Thyroid gland (tissue), 4 donors: ENCODE measurements at places on chromosomes 12 and 14. TPM values are rescaled to one million over a fixed set of nuclear protein-coding genes. Genes with fewer than 3 reads are reported as not detected.

- no peaks in the 10 kb centered on the region for H3K4me1 ChIP-seq
- H3K27ac ChIP-seq, result no peak overlapping the region
- peaks cover 43% of the 10 kb centered on the region for H3K36me3 ChIP-seq
- DNase-seq, result no peak
- no peak overlapping the region for H3K4me3 ChIP-seq
These were observed 6.3 kb downstream of the IPO4 start for GRCh38 chr14:24182110-24182882.

DNA sequence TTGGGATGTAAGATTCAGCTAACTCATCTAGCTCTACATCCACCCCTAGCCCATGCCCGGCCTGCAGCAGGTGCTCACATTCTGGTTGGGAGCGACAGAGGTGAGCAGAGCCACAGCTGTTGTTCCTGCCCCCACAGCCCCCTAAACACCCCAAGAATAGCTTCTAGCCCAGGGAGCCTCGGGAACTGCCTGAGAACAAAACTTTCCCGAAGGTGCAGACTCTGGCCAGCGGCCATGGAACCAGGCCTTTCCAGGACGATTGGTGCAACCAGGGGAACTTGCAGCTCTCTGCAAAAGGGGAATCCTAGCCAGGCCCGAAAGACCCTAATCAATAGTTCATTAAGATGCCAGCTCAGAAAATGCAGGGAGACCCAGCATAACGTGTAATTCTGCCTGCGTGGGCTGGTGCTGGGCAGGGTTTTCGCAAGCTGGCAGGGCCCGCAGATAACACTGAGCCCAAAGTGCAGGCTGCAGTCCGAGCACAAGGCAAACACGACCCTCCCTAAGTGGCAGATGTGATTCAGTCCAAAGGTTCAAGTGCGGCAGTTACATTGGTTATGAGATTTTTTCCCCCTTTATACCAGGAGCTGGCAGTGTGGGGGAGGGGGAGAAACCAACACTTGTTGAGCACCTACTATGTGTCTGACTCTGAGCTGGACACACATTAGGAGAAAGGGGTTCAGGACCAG, 122.5 kb upstream of the MAP1LC3B2 start:
- H3K4me1 ChIP-seq, result peaks cover 12% of the 10 kb centered on the region
- no peaks in the 10 kb centered on the region for H3K27me3 ChIP-seq

NFATC4 gene
- total RNA-seq, result 38.2 TPM

DNA sequence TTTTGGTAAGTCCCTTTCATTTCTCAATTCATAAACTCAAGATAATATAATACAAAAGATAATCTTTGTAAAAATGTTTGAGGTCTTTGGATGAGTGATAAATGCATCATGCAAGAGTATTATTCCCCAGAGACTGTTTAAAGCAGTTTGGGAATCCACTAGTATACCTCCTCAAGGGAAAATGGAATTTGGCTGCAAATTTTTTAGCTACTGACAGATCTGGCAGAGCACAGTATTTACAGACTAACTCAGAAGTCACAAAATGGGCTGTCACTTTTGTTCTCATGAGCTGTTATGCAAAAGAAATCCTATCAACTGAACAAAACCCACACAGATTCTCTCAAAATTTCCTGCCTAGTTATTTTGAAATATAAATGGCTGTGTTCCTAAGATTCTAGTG, 9.9 kb downstream of the SPIC start:
- no peak overlapping the region for H3K4me3 ChIP-seq
- H3K27ac ChIP-seq, result no peak overlapping the region
- no peaks in the 10 kb centered on the region for H3K27me3 ChIP-seq
- no peaks in the 10 kb centered on the region for H3K36me3 ChIP-seq
- no peak for DNase-seq

GRCh38 chr14:42517806-42518500, 911.3 kb downstream of the LRFN5 start:
- no peak overlapping the region for H3K27ac ChIP-seq
- H3K4me1 ChIP-seq, result no peaks in the 10 kb centered on the region
- no peak overlapping the region for H3K4me3 ChIP-seq
- H3K27me3 ChIP-seq, result no peaks in the 10 kb centered on the region

GRCh38 chr12:51320695-51321320, 3.2 kb downstream of the BIN2 start:
- H3K36me3 ChIP-seq, result no peaks in the 10 kb centered on the region
- H3K4me1 ChIP-seq, result peaks cover 12% of the 10 kb centered on the region
- H3K27me3 ChIP-seq, result no peaks in the 10 kb centered on the region

DNA sequence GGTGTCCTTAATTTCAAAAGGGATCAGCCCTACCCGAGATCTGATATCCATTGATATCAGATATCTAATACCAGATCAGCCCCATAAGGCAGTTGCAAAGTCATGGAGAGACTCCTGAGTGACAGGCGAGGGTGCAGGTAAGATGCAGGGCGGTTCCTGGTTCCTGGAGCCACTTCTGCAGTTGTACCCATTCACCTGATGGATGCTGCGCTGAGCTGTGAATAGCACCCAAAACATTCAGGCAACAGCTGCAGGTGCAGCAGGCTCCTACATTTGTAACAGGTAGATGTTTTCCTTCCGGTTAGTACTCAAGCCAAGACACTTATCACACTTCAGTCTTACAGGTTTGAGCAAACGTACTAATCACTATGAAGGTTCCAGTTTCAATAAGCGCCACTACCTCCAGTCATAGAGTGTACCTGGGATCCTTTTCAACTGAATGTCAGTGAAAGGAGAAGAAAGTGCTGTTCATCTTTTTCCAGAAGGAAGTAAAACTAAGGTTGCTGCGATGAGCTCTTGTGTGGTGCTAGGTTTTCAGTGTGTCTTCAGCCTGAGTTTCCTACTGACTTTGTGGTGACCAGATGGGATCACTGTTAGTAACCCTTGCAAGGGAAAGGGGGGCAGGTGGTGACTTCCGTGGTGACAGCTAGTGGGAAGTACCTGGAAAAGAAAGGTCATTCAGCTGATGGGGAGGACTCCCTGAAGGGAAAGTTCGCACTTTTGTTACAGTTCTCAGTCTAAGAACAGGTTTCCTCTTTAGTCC, 1.9 kb downstream of the ATP6V0A2 start:
- H3K27me3 ChIP-seq, result no peaks in the 10 kb centered on the region
- H3K4me1 ChIP-seq, result peaks cover 18% of the 10 kb centered on the region
- H3K36me3 ChIP-seq, result no peaks in the 10 kb centered on the region
- no peak overlapping the region for H3K27ac ChIP-seq
- DNase-seq, result no peak

- H3K27me3 ChIP-seq, result no peaks in the 10 kb centered on the region
- H3K27ac ChIP-seq, result no peak overlapping the region
- H3K4me1 ChIP-seq, result peaks cover 10% of the 10 kb centered on the region
- H3K4me3 ChIP-seq, result no peak overlapping the region
- no peaks in the 10 kb centered on the region for H3K36me3 ChIP-seq
These were observed 185.1 kb upstream of the VASH1 start for GRCh38 chr14:76576047-76576741.

DNA sequence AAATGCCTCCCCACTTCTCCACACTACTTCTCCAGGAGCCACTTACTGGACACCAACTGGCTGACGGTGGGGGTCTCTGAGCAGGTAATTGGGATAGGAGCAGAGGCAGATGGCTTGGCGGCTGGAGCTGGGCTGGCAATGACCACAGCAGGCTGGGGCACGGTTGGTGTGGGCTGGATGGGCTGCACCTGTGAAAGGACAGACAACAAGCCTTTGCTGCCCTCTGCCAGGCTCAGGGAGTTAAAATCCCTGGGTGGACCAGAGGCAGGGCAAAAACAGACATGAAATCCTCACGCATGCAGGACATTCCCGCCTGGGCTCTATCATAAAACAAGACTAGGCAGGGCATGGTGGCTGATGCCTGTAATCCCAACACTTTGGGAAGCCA, 19.3 kb upstream of the TFCP2 start:
- no peak overlapping the region for H3K4me3 ChIP-seq
- peak; percentile 50 for DNase-seq
- peak overlapping the region; percentile 72 for H3K27ac ChIP-seq
- no peaks in the 10 kb centered on the region for H3K36me3 ChIP-seq
- H3K27me3 ChIP-seq, result no peaks in the 10 kb centered on the region

ARL1 gene
- total RNA-seq, result 104 TPM

DNA sequence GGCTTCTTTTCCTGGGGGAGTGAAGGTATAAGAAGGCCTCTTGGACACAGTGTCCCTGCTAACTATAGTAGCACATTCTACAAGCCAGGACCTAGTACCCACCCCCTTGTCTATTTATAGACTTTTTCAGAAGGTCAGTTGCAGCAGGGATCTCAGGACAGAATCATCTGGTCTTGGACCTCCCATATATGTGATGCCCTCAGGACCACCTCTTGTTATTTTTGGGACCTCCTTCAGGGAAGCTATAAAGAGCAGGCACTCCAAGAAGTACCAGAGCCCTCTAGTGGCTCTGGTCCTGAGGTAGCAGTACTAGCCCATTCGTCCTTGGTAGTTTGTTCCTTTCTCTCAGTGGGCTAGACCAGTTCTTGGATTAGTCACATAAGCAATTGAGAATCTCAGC, 4.3 kb downstream of the COQ10A start:
- no peak overlapping the region for H3K27ac ChIP-seq
- peaks cover 2% of the 10 kb centered on the region for H3K4me1 ChIP-seq
- peaks cover 40% of the 10 kb centered on the region for H3K36me3 ChIP-seq
- DNase-seq, result no peak
- H3K4me3 ChIP-seq, result no peak overlapping the region

DNA sequence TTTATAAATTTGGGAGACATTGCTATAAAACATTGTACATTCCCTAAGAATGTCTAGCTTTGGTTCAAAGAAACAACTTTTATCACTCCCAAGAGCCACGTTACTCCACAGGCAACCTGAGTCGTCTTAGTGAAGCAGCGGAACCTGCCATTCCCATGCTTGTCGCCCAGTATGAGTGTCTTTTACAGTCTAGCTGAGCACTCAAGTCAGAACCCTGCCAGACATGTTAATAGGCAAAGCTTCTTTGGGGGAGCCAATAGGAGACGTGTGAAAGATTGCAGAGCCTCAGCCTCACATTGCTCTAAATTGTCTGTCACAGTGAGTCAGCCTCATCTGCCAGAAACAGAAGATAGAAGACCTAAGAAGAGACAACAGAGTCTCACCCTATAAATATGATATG, 541.6 kb upstream of the FLRT2 start:
- H3K27me3 ChIP-seq, result no peaks in the 10 kb centered on the region
- no peak overlapping the region for H3K4me3 ChIP-seq
- no peak overlapping the region for H3K27ac ChIP-seq
- DNase-seq, result no peak

GRCh38 chr12:115102450-115102849, 418.5 kb upstream of the TBX3 start:
- no peaks in the 10 kb centered on the region for H3K36me3 ChIP-seq
- no peaks in the 10 kb centered on the region for H3K27me3 ChIP-seq
- H3K27ac ChIP-seq, result no peak overlapping the region

OSGEP gene
- total RNA-seq, result 88.8 TPM

DNA sequence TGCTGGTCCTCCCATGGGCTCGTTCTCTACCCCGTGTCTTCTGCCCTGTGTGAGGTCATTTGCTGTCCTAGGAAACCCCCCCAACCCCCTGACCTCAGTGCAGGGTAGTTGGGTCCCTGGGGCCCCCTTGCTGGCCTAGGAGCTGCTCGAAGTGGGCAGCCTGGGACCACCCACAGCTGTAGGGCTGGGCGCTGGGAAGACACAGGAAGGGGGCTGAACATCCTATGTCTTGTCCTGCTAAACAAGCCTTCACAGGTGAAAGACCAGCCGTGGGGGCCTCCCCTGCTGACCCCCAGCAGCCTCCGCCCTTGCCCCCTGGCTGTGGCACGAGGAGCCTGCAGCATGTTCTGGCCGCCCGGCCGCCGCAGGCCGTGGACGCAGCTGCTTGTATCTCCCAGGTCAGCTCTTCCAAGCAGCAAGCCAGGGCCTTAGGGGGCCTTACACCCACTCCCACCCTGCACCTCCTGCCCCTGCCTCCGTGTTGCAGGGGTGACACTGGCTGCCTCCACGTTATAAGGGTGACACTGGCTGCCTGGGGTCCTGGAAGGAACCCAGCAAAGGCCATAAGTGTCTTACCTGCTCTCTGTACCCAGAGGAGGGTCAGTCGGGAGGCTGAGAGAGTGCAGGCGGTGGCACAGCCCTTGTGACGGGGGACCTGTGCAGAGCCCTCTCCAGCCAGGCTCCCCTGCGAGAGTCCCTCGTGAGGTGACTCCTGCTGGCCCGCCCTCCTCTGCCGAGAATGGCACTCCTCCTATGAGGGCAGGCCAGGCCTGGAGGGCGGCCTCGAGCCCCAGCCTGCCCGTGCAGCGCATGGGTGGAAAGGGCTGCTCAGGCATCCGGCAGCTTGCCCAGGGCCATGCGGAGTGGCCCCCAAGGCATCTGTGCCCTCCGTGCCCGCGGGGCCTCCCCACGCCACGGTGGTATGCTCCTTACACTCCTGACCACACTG, 11.5 kb upstream of the TEX22 start:
- H3K4me1 ChIP-seq, result no peaks in the 10 kb centered on the region
- DNase-seq, result no peak
- no peak overlapping the region for H3K27ac ChIP-seq
- peaks cover 30% of the 10 kb centered on the region for H3K36me3 ChIP-seq
- no peak overlapping the region for H3K4me3 ChIP-seq
- no peaks in the 10 kb centered on the region for H3K27me3 ChIP-seq

DNA sequence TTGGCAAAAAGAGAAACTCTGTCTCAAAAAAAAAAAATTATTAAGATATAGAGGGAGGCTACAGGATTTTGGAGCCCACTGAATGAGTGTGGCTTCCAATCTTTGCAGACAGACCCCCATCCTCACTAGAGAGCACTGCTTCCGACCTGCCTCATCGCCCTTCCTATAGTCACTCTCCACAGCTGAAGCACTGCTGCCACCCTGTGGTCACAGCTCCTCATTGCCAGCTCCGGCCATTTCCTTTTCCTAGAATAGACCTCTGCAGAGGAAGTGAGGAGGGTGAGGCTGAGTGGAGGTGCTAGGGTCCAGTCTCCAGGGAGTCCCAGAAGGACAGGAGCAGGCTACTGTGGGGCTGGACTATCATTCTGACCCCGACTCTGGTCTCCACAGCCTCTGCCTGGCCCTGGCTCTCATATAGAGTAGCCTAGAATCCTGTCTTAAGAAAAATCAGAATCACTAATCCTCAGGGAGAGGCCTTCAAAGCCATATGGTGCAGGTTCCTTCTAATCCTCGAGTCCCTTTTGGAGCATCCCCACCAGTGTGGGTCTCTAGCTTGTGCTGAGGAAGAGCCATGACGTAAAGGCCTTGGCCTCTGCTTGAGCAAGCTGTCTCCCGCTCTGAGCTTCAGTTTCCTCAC, 1.4 kb upstream of the NPFF start:
- H3K4me3 ChIP-seq, result no peak overlapping the region
- H3K27me3 ChIP-seq, result no peaks in the 10 kb centered on the region
- no peak overlapping the region for H3K27ac ChIP-seq

GRCh38 chr14:68639000-68639757, 153.7 kb downstream of the ZFP36L1 start:
- peak overlapping the region; percentile 84 for H3K27ac ChIP-seq
- H3K4me1 ChIP-seq, result peaks cover 26% of the 10 kb centered on the region
- no peak for DNase-seq
- no peaks in the 10 kb centered on the region for H3K36me3 ChIP-seq
- no peaks in the 10 kb centered on the region for H3K27me3 ChIP-seq
- H3K4me3 ChIP-seq, result no peak overlapping the region

ST8SIA1 gene
- total RNA-seq, result 2.5 TPM

BHLHE41 gene
- total RNA-seq, result 67.4 TPM

- H3K4me1 ChIP-seq, result no peaks in the 10 kb centered on the region
- no peak overlapping the region for H3K4me3 ChIP-seq
- no peak for DNase-seq
- H3K27me3 ChIP-seq, result peaks cover 5% of the 10 kb centered on the region
- no peaks in the 10 kb centered on the region for H3K36me3 ChIP-seq
These were observed 7.1 kb upstream of the ASCL1 start for GRCh38 chr12:102950107-102950949.

CMKLR1 gene
- total RNA-seq, result 6.3 TPM

PA2G4 gene
- total RNA-seq, result 94.0 TPM

- peak overlapping the region; percentile 52 for H3K27ac ChIP-seq
- H3K27me3 ChIP-seq, result no peaks in the 10 kb centered on the region
- peak; percentile 48 for DNase-seq
- H3K36me3 ChIP-seq, result no peaks in the 10 kb centered on the region
These were observed 3.2 kb downstream of the USP44 start for GRCh38 chr12:95548056-95548538.
